ENCODE measurements at places on chromosomes 3 and 15.

DNA sequence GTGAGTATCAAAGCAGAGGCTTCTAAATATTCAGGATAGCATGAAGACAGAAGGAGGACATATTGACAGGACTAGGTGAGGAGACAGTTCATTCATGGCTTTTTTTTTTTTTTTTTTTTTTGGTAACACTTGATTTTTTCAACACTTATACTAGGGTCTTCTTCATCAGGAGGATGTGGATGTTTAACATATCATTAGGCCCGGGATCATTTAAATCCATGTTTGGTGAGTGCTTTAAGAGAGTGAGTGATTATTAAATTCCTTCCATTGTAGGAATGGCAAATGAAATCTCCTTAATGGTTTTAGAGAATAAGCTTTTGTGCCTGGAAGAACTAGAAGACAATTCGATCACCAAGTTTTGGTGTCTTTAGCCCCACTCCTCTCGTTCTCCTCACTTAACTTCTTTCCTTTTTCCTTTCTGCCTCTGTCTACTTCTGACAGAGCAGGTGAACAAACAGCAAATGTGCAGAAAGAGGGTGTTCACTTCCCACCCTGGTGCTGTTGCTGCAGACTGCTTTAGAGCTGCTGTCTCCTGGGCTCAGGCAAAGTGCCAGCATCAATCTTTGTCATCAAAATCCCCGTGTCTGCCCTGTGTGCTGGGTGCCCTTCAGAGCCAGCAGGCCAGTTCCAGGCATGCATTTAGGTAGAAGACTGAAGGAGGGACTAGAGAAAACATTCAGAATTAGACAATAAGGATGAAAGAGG is 35.6 kb upstream of the RAB11A start:
- no peak for DNase-seq

GRCh38 chr3:41169023-41169422 is 30.3 kb upstream of the CTNNB1 start:
- no peak for DNase-seq

- no peak for DNase-seq
These were observed 435.3 kb downstream of the TUSC7 start for GRCh38 chr3:117144853-117145252.

GRCh38 chr3:57889807-57890206 is 118.4 kb upstream of the FLNB start:
- DNase-seq = no peak

DNA sequence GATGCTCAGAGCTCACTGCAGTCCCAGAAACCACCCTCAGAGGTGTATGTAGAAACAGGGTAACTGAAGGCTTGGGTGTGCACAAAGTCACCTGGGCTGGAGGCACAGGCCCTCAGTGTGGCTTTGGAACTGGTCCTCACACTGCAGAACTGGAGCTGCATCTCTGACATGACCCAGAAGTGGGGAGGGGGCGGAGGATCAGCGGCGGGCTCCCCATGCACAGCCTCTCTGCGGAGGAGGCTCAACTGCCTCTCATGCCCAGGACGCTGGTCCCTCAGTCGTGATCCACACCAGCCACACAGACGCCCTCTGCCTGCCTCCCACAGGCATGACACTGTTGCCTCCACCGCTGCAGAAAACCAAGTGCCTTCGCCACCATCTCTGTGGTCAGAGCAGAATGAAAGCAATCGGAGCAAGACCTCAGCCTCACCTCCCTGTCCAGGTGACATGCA is 73.7 kb downstream of the TM2D3 start:
- DNase-seq = no peak

DNA sequence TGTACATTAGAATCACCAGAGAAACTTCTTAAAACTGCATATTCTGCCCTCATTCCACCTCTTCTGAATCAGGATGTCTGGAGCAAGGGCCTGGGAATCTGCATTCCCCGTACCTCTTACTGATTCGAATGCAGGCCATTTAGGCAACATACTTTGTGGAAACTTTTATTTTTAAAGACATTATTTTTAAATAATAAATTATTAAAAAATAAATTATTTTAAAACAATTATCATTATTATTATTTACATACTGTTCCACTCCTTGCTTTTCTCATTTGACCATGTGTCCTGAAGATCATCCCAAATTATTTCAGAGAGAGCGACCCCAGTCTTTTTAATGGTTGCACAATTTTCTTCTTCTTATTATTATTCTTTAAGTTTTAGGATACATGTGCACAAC is 336.6 kb upstream of the TBC1D5 start:
- no peak for DNase-seq

- no peak for DNase-seq
These were observed 7.0 kb downstream of the SNAP23 start for GRCh38 chr15:42502477-42502876.
